ENCODE measurements at places on chromosomes 11 and 22.
A peak's percentile ranks its signal among the peaks of the same experiment; 100 is the strongest.

GRCh38 chr22:24290459-24290858 lies 19.8 kb downstream of the SPECC1L start:
- DNase-seq = no peak

DNA sequence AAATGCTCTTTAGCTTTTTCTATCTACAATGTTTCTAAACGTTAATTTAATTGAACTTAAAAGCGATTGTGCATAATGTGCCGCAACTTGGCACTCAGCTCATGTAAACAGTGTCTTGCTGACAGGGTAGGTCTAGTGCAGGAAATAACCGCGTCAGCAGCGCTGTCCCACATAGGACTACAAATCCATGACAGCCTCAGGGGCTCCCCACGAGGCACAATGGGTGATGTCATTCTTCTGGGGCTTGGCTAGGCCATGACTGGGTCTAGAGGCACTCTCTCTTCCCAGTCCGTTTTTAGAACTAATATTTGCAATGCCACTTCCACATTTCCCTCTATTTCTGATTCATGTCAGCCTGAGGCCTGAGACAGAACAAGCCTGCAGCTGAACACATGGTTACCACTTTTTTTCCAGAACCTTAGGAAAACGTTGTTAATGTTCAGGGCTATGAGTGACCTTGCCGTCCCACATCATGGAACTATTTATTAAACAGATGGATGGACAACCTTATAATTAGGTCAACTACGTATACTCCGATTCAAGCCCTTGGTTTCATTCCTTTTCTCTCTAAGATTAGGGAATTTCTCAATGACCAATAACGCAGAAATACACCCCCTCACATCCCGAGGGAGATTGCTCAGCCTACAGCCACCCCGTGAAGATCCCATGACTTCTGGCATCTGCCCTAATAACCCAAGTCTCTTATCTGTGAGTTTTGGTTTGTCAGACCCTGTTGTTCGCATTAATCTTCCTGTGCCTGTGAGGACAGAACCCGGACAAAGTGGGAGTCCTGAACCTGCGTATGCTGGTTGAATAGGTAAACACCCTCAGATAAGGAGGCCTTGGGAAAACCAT lies 19.4 kb upstream of the SNX32 start:
- peak; percentile 82 for DNase-seq

DNA sequence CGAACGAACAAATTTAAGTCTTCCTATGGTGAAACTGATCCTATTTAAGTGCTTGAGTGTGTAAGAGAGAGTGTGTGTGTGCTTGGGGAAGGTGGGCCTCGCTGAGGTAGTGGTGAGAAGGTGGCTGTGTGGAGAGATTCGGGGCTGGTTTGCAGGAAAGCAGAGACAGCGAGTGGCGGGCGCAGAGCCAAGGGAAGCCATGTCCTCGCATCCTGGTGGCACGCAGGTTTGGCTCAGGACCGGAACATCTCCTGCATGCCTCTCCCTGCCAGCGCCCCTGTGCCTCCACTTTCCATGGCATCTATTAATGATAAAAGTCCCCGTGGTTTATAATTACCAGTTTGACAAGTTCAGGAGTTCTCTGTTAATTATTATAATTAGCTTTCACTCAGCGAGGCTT lies 383.1 kb upstream of the CADM1 start:
- no peak for DNase-seq

DNA sequence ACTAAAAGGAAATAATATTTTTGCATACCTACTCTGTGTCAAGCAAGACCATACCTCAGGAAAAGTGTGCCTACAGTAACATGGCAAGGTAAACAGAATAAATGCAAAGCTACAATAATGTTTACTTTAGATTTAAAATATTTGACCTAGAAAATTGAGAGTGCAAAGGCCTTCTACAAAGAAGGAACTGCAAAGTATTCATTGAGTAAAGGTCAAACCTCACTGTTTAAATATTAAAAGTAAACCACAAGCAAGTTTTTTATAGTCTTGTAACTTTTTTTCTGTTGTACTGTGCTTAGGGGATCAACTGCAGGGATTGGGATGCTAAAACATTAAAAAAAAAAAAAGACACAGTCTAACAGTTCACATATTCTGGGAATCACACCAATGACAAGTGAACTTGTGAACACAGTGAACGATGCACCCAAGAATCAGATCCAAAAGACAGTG lies 48.8 kb downstream of the CWF19L2 start:
- DNase-seq = no peak

DNA sequence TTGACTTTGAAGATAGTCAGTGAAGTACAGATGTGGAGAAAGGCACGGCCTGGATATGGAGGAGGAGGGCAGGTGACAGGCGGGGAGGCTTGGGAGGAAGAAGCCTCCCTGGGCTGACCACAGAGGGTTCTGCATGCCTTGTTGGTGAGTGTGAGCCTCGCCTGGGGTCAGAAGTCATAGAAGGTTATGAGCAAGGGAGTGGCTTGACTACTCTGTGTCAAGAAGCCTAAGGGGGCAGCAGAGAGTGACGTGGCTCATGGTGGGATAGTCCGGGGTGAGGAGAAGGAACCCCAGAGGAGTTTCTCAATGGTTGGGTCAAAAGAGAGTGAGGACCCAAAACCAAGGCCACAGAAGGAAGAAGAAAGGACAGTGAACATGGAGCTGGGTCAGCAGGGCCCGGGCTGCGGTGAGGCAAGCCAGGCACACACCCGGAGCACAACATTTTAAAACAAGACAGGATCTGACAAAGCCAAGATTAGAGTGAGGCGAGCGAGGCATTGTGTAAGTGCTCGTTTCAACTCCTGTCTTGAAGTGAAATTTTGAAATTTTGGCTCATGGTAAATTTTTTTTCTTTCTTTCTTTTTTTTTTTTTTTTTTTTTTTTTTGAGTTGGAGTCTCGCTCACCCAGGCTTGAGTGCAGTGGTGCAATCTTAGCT lies 31.9 kb downstream of the PDGFB start:
- peak; percentile 51 for DNase-seq

- no peak for DNase-seq
Observed at GRCh38 chr11:114442536-114442935, 3.3 kb downstream of the REXO2 start.

- DNase-seq = peak; percentile 67
Observed at GRCh38 chr11:82978422-82979099, 77.0 kb downstream of the DDIAS start.

DNA sequence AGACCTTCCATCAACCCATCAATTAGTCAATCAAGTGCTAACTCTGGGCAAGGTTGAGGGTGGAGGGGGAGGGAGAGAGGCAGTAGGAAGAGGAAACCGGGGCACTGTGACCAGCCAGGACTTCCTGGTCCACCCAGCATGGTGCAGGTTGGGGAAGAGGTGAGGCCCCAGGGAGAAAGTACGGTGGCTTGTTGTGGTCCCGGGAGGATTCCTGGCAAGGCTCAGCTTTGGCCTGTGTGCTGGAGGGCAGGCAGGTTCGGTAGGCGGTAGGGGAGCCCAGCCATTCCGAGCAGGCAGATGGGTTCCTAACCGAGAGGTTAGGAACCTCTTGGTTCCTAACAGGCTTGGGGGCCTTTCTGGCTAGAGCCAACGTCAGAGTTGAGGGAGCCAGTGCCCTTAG lies 10.8 kb downstream of the ST14 start:
- DNase-seq = no peak

- DNase-seq = no peak
Observed at GRCh38 chr11:15641271-15642045, 526.7 kb downstream of the INSC start.

GRCh38 chr11:35393098-35393497 lies 26.3 kb downstream of the SLC1A2 start:
- no peak for DNase-seq

DNA sequence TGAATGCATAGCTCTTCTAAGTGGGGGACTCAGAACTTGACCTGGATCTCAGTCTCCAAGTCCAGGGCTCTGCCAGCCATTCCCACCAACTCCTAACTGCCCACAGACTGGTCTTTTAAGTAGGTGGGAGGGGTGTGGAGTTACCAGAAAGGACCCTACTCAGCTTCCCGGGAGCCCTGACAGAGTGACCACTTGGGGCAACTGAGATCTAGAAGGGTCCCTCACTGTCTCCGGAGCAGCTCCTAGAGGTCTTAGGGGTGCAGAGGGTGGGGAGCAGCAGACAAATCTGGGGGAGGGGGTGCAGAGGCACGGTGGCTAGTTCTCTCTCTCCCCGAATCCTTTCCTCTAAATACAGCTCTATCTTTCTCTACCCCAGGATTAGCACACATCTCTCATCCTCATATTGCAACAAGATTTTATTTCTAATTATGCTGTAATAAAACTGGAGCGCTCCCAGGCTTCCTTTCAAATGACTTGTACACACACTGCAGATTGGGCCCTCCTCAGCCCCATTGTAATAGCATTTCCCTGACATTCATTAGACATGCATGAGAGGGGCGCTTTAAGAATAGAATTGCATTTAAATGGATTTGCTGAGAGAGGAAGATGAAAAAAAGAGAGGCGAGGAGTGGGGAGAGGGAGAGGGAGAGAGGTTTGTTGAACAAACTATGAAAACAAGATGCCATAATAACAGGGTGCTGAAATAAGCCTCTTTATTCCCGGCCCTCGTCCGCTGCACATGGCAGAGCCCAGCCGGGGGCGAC lies 219.0 kb downstream of the CEP164 start:
- DNase-seq = no peak

All from epithelial cell of esophagus (primary cell).